Stimulated activated CD4-positive, alpha-beta T cell treated with anti-CD3 and anti-CD28 coated beads, Interleukin-2, amount 100 ng/mL, for 24 hours (primary cell): ENCODE measurements at places on chromosomes 2 and 18.

DNA sequence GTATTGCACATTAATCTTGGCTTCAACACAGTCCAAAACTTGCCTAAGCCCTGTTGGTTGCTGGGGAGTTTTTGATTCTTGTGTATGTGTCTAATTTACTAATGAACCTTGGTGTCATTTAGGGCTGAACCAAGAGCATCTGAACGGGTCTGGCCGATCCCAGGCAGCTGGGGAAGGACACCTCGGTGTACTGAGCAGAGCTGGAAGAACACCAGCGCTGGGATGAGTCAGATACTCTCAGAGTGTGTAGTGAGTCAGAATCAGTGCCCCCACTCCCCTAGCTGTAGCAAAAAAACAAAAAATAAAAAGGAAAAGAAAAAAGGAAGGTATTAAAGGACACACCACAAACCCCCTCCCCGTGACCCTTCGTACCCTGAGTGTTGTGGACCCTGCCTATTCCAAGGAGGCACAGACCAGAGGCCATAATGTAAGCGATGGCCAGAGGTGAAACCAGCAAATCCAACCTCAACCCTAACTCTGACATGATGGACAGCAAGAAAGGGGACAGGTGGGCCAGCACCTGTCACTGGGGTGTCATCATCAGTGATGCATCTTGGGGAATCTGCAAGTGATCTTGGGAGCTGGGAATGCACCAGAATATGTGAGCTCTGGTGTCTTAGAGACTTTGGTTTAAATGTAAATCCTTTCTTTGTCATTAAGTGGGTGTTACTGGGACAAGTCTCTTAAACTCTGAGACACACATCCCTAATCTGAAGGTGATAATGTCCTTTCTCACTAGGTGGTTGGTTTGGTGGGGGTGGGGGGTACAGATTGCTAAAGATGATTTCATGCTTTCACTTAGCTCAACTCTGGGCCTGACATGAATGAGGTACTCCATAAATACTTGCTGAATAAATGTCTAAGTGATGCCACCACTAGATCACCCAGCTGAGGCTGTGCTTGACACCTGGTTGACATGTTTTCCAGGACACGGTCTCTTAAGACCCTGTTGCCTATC, 34.2 kb upstream of the NCOA1 start:
- peak; percentile 19 for DNase-seq

GRCh38 chr2:141641462-141641861, 489.4 kb downstream of the LRP1B start:
- no peak for DNase-seq

DNA sequence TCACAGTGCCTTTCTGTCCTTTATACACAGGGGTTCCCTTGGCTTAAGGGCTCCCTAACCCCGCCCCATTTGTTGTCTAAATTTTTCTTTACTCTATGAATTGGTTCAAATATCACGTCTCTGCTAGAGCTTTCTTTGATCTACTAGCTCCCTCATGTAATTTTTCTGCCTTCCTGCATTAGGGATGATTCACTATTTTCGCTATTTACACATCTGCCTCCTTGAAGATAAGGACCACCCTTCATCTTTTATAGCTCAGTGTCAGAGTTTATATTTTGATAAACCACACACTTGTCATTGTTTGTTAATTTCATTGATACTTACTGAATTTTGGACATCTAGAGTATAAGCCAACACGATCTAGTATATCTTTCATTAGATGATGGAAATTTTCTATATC, 169.2 kb downstream of the LPIN1 start:
- DNase-seq: no peak

- no peak for DNase-seq
Observed at GRCh38 chr18:6877288-6877687, 147.8 kb downstream of the ARHGAP28 start.

GRCh38 chr2:8346706-8347430, 335.0 kb upstream of the ID2 start:
- DNase-seq: no peak

DNA sequence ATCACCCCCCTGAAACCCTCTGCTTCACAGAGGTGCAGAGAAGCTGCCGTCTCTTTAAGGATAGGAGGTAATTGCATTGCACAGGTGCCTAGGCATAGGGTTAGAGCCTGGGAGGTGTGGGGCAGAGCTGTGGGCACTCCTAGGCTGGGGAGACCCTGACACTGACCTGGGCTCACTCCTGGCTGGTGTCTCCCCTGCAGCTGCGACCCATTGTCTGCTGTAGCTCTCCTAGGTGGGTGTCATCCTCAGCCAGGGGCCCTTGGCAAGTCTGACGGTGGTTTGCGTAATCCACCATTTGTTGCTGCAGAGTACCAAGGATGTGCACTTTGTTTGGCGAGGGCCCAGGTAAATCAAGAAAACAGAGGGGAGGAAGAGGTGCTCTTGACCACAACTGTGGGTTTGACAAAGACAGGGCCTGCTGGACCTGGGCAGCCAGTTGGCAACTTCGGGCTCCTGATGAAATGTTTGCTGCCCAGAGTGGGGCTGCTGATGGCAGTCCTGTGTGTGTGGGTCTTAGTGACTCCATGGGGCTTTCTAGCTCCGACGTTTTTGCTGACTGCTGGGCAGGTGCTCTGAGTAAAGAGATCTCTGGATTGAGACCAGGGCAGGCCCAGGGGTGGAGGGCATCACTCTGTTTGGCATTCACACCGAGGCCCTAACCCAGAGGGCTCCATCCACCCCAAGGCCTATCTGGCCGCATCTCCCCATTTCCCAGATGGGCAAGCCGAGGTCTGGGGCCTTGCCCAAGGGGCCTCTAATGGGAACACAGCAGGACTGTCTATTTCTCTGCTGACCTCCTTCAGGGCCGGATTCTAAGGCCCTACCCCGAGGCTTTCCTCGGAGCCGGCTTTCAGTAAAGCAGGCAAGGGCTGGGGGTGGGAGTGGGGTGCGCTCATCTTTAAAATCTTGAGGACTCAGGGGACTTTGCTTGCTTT, 67.7 kb downstream of the EDAR start:
- DNase-seq: no peak

GRCh38 chr2:45353879-45354278, 257.2 kb downstream of the SRBD1 start:
- DNase-seq: no peak
